Pancreas (tissue), 10 donors: ENCODE measurements at places on chromosomes 4 and X. TPM values are rescaled to one million over a fixed set of nuclear protein-coding genes. Genes with fewer than 3 reads are reported as not detected.

PABPC1L2A gene
- not detected for total RNA-seq

GPR173 gene
- 1.1 TPM for total RNA-seq

S100G gene
- total RNA-seq: not detected

PAGE1 gene
- not detected for total RNA-seq

STBD1 gene
- 6.5 TPM for total RNA-seq

MAOA gene
- 63.4 TPM for total RNA-seq

GRCh38 chrX:84320614-84321013, 132.6 kb upstream of the RPS6KA6 start:
- no peak for DNase-seq

DNA sequence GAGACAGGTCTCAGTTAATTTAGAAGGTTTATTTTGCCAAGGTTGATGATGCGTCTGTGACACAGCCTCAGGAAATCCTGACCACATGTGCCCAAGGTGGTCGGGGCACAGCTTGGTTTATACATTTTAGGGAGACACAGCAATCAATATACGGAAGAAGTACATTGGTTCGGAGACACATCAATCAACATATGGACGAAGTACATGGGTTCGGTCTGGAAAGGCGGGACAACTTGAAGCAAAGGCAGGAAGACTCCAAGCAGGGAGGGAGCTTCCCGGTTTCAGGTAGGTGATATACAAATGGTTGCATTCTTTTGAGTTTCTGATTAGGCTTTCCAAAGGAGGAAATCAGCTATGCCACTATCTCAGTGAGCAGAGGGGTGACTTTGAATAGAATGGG, 225.2 kb upstream of the ZFP42 start:
- no peak for DNase-seq

DNA sequence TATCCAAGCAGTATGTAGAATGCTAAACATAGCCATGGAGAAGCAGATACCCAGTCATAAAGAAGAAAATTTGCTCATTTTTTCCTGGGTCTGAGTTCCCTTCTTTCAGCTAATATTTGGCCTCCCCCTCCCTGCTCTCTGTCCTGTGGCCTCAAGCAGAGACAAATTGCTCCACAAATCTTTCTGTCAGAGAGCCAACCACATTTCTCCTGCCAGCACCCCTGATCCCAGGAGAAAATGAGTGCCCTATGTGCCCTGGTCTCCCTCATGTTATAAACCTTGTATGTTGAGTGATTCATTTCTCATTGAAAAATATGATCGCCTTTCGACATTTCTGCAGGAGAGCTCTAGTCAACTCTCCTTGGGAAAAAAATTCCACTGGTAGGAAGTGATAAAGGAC, 82.0 kb downstream of the TMEM156 start:
- no peak for DNase-seq

- no peak for DNase-seq
Observed at GRCh38 chr4:102815981-102816380, 11.4 kb downstream of the UBE2D3 start.

DNA sequence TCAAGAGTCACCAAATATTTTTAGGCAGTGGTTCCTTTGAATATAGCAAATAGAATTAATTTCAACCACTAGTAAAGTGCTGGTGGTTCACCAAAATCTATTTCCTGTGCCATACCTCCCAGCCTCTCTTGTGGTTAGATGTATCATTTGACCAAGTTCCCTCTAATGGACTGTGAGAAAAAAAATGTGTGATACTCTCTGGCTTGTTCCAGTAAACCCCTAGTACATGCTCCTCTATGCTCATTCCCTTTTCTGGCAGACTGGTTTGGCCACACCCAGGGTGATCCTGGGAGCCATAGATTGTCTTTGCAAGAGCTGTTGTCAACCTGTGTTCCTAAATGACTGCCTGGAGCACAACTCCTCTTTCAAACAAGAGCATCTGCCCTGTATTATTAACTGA, 109.5 kb downstream of the FRAS1 start:
- DNase-seq: no peak

DNA sequence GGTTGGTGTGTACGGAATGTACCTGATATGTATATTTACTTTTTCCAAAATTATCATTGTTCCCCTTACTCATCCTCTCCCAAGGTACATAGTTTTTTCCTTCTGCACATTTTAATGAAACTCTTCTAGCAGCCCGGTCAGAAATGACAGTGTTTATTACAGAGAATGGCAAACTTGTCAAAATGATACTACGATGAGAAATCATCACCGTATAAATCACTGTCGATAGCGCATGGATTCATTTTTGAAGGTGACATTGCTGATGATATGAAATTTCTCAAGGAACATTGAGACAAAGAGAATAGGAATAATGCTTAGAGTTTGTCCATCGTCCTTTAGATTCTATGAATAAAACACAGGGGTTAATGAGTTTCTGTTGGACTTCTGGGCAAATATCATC, 30.6 kb downstream of the FAM114A1 start:
- DNase-seq: no peak

- no peak for DNase-seq
Observed at GRCh38 chr4:45119376-45119775, 393.0 kb upstream of the GNPDA2 start.

GRCh38 chr4:184896868-184897715, 71.3 kb upstream of the ACSL1 start:
- DNase-seq: no peak

- no peak for DNase-seq
Observed at GRCh38 chr4:69470561-69470960, 25.1 kb downstream of the UGT2B4 start.

- no peak for DNase-seq
Observed at GRCh38 chr4:137700751-137701150, 168.5 kb upstream of the PCDH18 start.

- no peak for DNase-seq
Observed at GRCh38 chr4:95209927-95210326, 338.8 kb downstream of the UNC5C start.

- no peak for DNase-seq
Observed at GRCh38 chr4:140726776-140727500, 29.2 kb downstream of the TBC1D9 start.

GRCh38 chr4:145839151-145839550, 99.5 kb downstream of the ZNF827 start:
- no peak for DNase-seq

DNA sequence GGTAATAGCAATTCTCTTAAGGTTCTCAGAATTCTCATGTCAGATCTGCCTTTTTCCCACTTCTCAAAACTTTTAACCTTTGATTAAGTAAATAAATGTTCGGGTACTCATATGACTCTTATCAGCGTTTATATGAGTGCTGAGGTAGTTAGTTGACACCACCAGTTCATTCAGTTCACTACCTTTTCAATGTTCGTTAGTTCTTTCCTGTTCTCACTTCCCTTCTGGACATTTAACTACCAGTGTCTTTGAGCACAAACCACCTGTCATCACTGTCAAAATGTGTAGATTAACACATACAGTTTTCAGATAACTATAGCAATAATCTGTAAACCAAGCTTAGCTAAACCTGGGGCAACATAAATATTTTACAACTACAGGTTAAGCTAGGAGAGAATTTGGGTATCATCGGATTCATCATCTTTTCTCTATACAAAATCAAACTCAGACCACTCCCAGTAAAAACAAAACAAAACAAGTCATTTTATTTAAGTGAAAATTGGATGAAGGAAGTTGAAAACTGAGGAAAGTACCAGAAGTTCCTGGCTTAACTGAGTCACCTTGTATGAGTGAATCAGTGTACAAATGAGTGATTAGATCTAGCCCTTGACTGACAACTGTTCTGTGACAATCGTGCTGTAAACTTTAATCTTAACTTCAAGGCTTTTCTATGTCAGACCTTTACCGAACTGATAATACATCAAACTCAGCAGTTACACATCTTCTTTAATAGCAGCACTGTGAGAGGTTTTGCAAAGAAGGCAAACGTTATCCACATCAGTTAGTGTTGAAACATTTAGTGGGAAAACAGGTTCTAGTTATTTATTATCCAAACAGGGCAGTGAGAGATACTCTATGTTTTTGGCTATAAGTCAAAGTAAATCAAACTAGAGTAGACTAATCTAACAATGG, 41.9 kb downstream of the ARHGEF38 start:
- DNase-seq: no peak

DNA sequence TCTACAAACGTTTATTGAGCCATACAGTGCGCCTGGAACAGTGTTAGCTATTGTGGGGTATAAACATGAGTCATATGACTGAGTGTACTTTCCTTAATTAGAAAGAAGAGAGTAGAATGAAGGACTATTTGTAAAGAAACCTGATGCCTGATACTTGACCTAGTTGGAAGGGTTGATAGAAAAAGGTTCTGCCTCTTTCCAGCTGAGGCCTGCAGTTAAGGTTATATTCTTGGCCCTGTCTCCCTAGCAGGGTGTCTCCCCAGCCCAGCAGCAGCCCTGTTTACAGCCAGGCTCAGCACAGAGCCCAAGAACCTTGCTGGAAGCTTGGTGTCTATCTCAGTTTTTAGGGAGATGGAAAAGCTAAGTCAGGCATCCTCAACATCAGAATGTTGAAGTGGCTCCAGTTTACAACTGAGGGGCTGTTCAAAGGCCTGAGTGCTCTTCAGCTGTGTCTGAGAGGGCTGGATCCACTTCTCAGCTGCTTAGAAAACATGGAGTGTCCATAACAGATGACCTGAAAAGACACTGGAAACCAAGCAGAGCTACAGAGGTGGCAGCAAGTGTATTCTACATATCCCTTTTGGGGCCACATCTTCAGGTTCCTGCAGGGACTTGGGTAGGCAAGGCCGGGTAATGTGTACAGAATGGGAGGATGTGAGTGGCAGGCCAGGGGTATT, 21.6 kb downstream of the NYX start:
- DNase-seq: no peak

DNA sequence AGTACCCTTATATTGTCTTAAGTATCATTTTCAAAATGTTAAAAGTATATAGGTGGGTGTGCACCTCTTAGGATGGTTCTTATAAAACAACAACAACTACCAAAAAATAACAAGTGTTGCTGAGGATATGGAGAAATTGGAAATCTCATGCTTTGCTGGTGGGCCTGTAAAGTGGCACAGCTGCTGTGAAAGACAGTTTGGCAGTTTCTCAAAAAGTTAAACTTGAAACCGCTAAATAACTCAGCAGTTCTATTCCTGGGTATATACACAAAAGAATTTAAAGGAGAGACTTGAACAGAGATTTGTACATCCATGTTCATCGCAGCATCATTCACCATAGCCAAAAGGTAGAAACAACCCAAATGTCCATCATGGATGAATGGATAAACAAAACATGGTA, 65.5 kb downstream of the HAND2 start:
- DNase-seq: no peak

DNA sequence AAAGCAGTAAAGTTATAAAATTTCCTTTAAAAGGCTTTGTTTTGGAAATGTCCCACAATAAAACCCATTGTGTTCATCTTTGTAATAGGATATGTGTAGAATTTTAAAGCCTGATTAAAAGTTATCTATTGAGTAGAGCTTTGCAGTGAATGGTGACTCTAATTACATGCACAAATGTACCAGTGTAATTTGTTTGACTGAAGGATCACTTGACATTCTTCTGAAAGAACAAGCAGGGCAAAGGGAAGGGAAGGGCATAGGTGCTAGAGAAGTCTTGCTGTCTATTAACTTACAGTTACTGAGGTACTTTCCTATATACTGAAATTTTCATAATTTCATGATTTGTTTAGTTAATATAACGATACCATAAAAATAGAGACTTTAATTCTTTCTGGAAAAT, 70.8 kb downstream of the STIM2 start:
- DNase-seq: no peak
